Amygdala (tissue), 56 donors: ENCODE measurements at places on chromosomes 4 and X.

- no peak for DNase-seq
Observed at GRCh38 chr4:55346851-55347255, 811 bp downstream of the SRD5A3 start.

- no peak for DNase-seq
Observed at GRCh38 chr4:185464183-185464582, 7.3 kb downstream of the CCDC110 start.

DNA sequence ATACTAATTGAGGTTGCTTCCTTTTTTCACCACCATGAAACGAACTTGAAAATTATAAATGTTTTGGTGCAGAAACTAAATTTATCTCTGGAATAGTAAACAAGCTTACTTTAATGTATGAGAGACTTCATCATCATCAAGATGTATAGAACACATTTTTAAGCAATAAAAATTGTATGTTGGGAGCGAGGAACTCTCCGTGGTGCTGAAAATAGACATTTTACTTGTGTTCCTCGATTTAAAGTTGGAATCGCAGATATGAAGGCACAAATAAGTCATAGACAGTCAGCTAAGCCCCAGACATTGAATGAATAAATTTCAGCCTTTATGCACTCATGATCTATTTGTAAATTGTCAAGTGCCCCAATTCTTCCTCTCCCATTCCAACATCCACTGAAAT, 310.7 kb downstream of the STK32B start:
- no peak for DNase-seq

GRCh38 chr4:40575846-40576245, 53.8 kb downstream of the RBM47 start:
- no peak for DNase-seq

DNA sequence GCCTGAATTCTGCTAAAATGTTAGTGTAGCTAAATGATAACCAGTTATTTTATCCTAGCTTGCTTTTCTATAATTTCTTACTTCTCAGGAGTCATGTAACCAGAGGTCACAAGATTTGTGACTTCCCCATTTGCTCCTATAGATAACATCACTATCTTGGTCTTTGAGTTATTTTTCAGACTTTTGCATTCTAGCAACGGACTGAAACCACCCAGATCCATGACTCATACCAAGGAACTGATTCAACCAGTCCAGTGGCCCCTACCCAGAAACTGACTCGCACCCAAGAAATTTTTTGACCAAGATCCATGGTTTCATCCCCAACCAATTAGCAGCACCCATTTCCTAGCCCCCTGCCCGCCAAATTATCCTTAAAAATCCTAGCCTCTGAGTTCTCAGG, 50.0 kb downstream of the IQCM start:
- DNase-seq = no peak
